Upper lobe of right lung (tissue), 1 donor: ENCODE measurements at places on chromosomes 1 and 21. TPM values are rescaled to one million over a fixed set of nuclear protein-coding genes. Genes with fewer than 3 reads are reported as not detected.

PTCH2 gene
- total RNA-seq, result 0.64 TPM

SELL gene
- total RNA-seq, result 12.1 TPM

HYI gene
- total RNA-seq, result 72.6 TPM

GCSAML gene
- 2.7 TPM for total RNA-seq

OR2L3 gene
- not detected for total RNA-seq

WNT3A gene
- 10.1 TPM for total RNA-seq

JUN gene
- total RNA-seq, result 112 TPM

A3GALT2 gene
- total RNA-seq, result not detected

BCL2L15 gene
- total RNA-seq, result 1.8 TPM

OR10R2 gene
- not detected for total RNA-seq

CFHR4 gene
- not detected for total RNA-seq

PPCS gene
- 52.8 TPM for total RNA-seq

RXFP4 gene
- total RNA-seq, result not detected

OR2AK2 gene
- total RNA-seq, result not detected

ZNF695 gene
- not detected for total RNA-seq

SYCP1 gene
- not detected for total RNA-seq

ANKRD45 gene
- 0.87 TPM for total RNA-seq

GNAI3 gene
- 6.9 TPM for total RNA-seq
